NCI-H1930 (cell line): ENCODE measurements at places on chromosomes 2 and 18.

GRCh38 chr2:10211844-10212422 is 89.4 kb downstream of the RRM2 start:
- DNase-seq: no peak

DNA sequence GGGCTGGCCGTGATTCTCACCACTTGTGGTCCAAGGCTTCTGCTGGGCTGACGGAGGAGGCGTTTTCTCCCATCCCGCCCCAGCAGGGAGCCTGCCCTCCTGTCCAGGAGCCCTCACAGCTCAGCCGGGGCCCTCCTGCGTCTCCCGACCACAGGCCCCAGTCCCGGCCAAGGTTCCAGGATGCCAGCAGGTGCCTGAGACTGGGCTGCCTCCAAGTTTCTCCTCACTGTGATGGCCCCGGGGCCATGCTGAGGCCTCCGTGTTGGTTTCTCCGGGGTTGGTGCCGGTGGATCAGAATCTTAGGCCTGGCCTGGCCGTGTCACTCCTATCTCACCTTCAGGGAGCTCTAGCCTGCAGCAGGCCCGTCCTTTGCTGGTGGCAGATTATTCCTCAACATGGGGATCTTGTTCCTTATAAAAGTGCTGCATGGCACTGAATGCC is 5.9 kb downstream of the KCNG2 start:
- no peak for DNase-seq

GRCh38 chr18:54229421-54230059 is 5.1 kb upstream of the MBD2 start:
- DNase-seq: no peak

- no peak for DNase-seq
Measured at GRCh38 chr2:190947141-190947540, 66.5 kb downstream of the GLS start.

DNA sequence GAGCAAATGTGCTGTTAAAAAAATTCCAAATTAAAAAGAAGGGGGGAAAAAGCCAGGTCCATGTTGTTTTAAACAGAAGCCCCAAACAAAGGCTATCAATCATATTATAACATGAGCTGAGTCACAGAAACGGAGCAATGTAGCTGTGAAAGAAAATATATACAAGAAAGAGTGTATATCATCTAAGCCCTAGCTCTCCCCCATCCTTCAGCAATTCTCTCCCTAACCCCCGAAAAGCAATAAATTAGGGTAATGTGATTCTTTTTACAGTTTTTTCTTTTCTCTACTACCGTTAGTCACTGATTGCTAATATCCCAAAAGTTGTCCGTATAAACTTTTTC is 25.3 kb downstream of the FEZ2 start:
- DNase-seq: no peak
